ENCODE measurements at places on chromosomes 1 and 21. TPM values are rescaled to one million over a fixed set of nuclear protein-coding genes. Genes with fewer than 3 reads are reported as not detected.

The SYT6 gene
- not detected for total RNA-seq

The TTC34 gene
- total RNA-seq: 0.08 TPM

The CCDC27 gene
- not detected for total RNA-seq

The CGN gene
- total RNA-seq: 3.3 TPM

The PLA2G2D gene
- total RNA-seq: not detected

The NID1 gene
- 112 TPM for total RNA-seq

The RAP1GAP gene
- total RNA-seq: 8.4 TPM

The KCNA2 gene
- 0.78 TPM for total RNA-seq

The WNT3A gene
- not detected for total RNA-seq

The LDLRAD2 gene
- total RNA-seq: not detected

The OPTC gene
- not detected for total RNA-seq

The RGS18 gene
- total RNA-seq: 1.9 TPM

The TMEM183A gene
- total RNA-seq: 29.6 TPM

The KCNA3 gene
- 1.5 TPM for total RNA-seq

The AGT gene
- 152 TPM for total RNA-seq

The PCAT6 gene
- total RNA-seq: not detected

The PERM1 gene
- total RNA-seq: 61.8 TPM

The S100A2 gene
- not detected for total RNA-seq

The CELA3A gene
- not detected for total RNA-seq

The COL11A1 gene
- 0.71 TPM for total RNA-seq

The RBP7 gene
- total RNA-seq: 31.4 TPM

The NBPF4 gene
- not detected for total RNA-seq

The ACTL8 gene
- not detected for total RNA-seq

The SCAMP3 gene
- 77.7 TPM for total RNA-seq

The KRTAP12-2 gene
- total RNA-seq: not detected

The DMBX1 gene
- not detected for total RNA-seq

The CCDC24 gene
- total RNA-seq: 1.6 TPM
